ENCODE measurements at places on chromosomes 7 and 10.

DNA sequence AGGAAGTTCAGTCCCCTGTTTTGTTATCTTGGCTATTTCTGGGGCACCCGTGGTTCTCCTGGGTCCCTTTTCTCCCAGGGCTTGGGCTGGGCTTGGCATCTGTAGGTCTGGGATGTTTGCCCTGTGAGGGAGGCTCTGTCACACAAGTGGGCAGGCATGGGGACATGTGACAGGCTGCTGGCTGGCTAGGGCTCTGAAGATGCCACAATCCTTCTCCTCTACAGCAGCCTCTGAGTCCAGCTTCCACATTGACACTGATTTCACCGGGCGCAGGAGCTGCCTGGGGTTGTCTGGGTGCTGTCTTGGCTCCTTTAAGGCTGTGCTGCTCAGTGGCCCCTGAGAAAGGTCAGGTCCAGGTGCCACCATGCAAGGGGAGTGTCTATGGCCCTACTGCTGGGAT is 37.4 kb upstream of the ZNF716 start:
- DNase-seq = no peak

GRCh38 chr7:142870147-142870559 is 15.3 kb downstream of the EPHB6 start:
- no peak for DNase-seq

DNA sequence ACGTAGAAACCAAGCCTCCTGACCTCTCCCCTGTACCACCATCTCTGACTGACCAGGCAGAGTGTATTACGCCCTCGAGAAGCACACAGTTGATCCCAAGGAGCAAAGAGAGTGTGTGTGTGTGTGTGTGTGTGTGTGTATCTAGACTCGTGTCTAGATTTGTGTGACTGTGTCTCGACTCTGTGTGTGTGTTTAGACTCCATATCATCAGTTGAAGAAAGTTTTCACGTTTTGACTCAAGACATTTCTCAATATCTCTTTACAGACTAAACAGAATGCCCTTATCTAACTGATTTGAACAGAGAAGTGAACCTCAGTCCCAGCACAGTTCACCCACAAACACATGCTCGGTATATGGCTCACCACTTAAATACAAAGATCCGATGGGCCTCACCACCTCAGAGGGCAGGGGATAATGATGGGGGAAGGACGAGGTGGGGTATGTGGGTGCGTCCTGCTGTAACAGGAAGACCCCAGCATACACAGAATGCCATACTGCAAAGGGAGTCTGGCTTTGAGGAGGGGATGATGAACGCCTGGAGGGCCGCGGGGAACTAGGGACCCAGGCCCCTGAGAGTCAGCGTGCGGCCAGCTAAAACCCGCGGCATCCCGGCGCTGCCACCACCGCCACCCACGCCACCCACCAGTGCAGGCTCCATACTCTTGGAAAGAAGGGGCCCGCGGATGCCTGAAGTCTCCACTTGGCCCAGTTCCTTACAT is 780 bp downstream of the ALDH18A1 start:
- no peak for DNase-seq

GRCh38 chr7:87152897-87153641 is 816 bp downstream of the DMTF1 start:
- no peak for DNase-seq

- DNase-seq = no peak
Measured at GRCh38 chr10:114537736-114538135, 120.3 kb downstream of the ABLIM1 start.

DNA sequence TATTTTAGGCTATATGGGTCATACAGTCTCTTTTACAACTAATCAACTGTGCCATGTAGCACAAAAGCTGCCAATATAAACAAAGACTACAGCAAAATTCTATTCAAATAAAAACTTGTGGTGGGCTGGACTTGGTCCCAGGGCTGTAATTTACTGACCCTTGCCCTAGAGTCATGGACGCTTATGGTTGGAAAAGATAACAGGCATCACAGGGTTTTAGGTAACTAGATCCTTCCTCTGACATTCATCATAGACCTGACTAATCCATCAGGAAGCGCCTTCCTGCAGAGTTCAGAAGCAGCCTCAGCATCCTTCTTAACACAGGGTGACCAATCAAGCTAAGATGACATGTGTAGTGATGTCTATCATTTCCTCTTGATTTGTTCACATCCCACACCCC is 40.2 kb upstream of the GPAM start:
- no peak for DNase-seq

- DNase-seq = no peak
Measured at GRCh38 chr7:130554481-130554880, 62.6 kb downstream of the MEST start.

DNA sequence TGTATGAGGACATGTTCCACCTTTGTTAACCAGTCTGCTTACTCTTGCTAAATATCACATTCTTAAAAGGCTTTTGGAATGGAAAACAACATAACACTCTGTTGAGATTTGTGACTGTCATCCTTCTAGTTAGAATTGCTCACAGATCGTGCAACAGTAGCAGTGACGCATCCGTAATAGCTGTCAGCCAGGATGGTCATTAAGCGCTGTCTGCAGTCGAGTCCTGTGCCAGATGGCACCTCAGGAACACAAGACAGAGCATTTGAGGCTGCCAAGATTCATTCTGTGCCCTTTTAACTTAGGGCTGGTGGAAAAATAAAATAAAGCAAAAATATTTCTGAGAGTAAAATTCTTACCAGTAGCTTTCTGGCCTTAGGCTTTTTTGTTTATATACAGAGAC is 348.6 kb downstream of the ANKRD7 start:
- DNase-seq = no peak

- DNase-seq = no peak
Measured at GRCh38 chr7:97722386-97722785, 9.5 kb upstream of the TAC1 start.

DNA sequence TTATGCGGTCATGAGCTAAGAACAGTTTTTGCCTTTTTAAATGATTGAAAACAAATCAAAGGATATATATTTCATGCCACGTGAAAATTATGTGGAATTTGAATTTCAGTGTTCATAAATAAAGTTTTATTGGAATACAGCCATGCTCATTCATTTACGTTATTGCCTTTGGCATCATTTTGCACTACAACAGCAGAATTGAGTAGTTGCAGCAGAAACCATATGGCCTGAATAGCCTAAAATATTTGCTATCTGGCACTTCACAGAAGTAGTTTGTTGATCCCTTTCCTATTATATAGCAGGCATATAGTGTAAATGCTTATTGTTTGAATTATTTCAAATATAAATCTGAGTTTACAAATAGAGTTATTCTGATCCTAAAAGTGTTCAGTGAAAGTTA is 59.7 kb downstream of the AUTS2 start:
- DNase-seq = no peak

GRCh38 chr7:91291902-91292301 is 27.7 kb downstream of the FZD1 start:
- no peak for DNase-seq
